ENCODE measurements at places on chromosomes 11 and 22. TPM values are rescaled to one million over a fixed set of nuclear protein-coding genes. Genes with fewer than 3 reads are reported as not detected.

- peaks cover 21% of the 10 kb centered on the region for H3K4me1 ChIP-seq
- DNase-seq, result no peak
- H3K27me3 ChIP-seq, result peaks cover 14% of the 10 kb centered on the region
- no peaks in the 10 kb centered on the region for H3K36me3 ChIP-seq
- peak overlapping the region; percentile 65 for H3K4me3 ChIP-seq
- peak overlapping the region; percentile 85 for H3K27ac ChIP-seq
These were observed 158.5 kb upstream of the GRK3 start for GRCh38 chr22:25405841-25406509.

GRCh38 chr11:16936643-16937042 lies 77.6 kb downstream of the PLEKHA7 start:
- DNase-seq, result no peak
- H3K27ac ChIP-seq, result no peak overlapping the region
- peaks cover 4% of the 10 kb centered on the region for H3K4me1 ChIP-seq
- H3K36me3 ChIP-seq, result no peaks in the 10 kb centered on the region
- H3K4me3 ChIP-seq, result no peak overlapping the region

DNA sequence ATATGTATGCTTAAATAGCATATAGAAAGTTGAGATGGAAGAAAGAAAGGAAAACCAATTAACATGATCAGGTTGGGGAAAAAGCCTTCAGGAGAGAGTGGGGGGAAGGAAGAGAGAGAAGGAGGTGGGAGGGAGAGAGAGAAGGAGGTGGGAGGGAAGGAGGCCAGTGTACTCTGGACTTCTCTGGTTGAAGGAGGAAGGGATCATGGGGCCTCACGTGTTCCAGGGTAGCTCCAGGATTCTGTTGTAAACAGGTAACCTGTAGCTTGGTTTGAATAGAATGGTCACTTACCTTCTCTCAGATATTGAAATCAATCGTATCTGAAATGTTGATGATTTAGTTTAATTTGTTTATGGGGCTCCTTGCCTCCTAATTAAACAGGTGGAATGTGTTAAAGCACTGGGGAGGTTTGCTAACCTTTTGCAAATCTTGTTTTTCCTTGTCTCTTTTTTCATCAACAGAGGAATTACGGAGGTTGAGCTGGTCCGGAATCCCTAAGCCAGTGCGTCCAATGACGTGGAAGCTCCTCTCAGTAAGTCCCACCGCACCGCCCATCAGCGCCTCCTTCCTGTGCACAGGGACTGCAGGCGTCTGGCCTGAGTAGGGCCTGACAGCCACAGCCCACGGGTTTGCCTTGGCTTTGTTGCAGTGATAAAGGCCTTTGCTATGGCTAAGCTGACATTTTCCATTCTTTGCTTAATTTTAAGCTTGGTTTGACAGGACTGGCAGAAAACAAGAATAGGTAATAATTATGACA lies 115.9 kb downstream of the TBC1D22A start:
- H3K27ac ChIP-seq, result no peak overlapping the region
- no peaks in the 10 kb centered on the region for H3K4me1 ChIP-seq
- no peak overlapping the region for H3K4me3 ChIP-seq
- peaks cover 11% of the 10 kb centered on the region for H3K36me3 ChIP-seq
- no peaks in the 10 kb centered on the region for H3K27me3 ChIP-seq

- no peak within 1 kb of the TSS for H3K27ac ChIP-seq
- peak; percentile 79 for DNase-seq
- H3K36me3 ChIP-seq, result no peaks in the 10 kb centered on the region
- peaks cover 10% of the 10 kb centered on the region for H3K27me3 ChIP-seq
- no peaks in the 10 kb centered on the region for H3K4me1 ChIP-seq
- H3K4me3 ChIP-seq, result peak within 1 kb of the TSS; percentile 78
These were observed at the start of gene DGAT2 for GRCh38 chr11:75768112-75768908. TSS of gene DGAT2 (plus strand) at chr11:75768778. CDS start at chr11:75768992, 214 bp downstream.

GRCh38 chr11:20042045-20042639 lies 118.1 kb downstream of the DBX1 start:
- H3K27ac ChIP-seq, result peak overlapping the region; percentile 94
- peaks cover 6% of the 10 kb centered on the region for H3K27me3 ChIP-seq
- H3K36me3 ChIP-seq, result no peaks in the 10 kb centered on the region

GRCh38 chr11:66546966-66547661 lies 411 bp downstream of the ACTN3 start:
- H3K4me1 ChIP-seq, result peaks cover 29% of the 10 kb centered on the region
- H3K27me3 ChIP-seq, result peaks cover 11% of the 10 kb centered on the region
- peak; percentile 57 for DNase-seq
- H3K4me3 ChIP-seq, result peak overlapping the region; percentile 71
- peak overlapping the region; percentile 68 for H3K27ac ChIP-seq

- H3K27me3 ChIP-seq, result peaks cover 12% of the 10 kb centered on the region
- no peaks in the 10 kb centered on the region for H3K36me3 ChIP-seq
- peak overlapping the region; percentile 43 for H3K27ac ChIP-seq
- DNase-seq, result no peak
- no peak overlapping the region for H3K4me3 ChIP-seq
- peaks cover 6% of the 10 kb centered on the region for H3K4me1 ChIP-seq
These were observed 1.5 kb upstream of the ALDH3B1 start for GRCh38 chr11:68008381-68009337.

DNA sequence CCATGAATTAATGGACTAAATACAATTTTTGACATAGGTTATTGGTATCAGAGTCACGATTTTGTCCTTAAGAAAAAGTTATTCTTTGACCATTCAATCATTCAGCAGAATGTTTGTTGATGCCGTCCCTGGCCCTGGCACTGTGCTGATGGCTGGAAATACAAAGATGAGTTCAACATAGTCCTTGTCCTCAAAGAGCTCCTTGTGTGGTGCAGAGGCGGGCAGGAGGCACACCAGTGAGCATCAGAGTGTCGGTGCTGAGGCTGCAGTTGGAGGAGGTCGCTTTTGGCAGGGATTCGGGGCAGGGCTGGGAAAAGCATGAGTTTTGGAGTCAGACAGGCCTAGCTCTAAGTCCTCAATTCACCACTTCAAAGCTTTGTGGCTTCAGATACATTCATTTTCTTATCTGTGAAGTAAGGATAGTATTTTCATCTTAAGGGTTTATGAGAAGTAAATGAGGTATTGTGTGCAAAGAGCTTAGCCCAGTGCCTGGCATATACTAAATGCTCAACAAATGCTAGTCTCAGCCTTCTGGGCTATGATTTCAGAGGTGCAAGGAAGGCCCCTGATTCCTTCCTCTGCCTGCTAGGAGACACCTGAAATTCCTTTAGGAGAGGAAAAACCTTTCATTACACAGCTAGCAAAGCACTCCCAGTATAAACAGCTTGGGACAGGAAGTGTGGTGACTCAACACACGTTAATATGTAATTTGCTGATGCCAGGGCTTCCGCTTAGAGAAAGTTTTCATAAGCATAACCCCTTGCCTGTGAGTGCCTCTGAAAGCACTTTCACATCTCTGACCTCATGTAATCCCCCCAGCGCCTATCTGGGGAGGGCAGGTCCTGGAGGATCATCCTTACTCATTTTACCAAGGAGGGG lies 113.8 kb downstream of the NECTIN1 start:
- H3K27me3 ChIP-seq, result peaks cover 7% of the 10 kb centered on the region
- H3K4me1 ChIP-seq, result peaks cover 8% of the 10 kb centered on the region
- no peak overlapping the region for H3K4me3 ChIP-seq
- H3K27ac ChIP-seq, result no peak overlapping the region

- H3K4me1 ChIP-seq, result peaks cover 26% of the 10 kb centered on the region
- no peaks in the 10 kb centered on the region for H3K36me3 ChIP-seq
- H3K27ac ChIP-seq, result peak overlapping the region; percentile 4
- peaks cover 13% of the 10 kb centered on the region for H3K27me3 ChIP-seq
- no peak overlapping the region for H3K4me3 ChIP-seq
- DNase-seq, result peak; percentile 84
These were observed 89.8 kb upstream of the PARVA start for GRCh38 chr11:12287374-12288211.

The MMP10 gene
- total RNA-seq, result not detected

The AGBL2 gene
- 1.7 TPM for total RNA-seq

The RASSF10 gene
- not detected for total RNA-seq
